HT1080 (cell line): ENCODE measurements at places on chromosomes 13 and 19. TPM values are rescaled to one million over a fixed set of nuclear protein-coding genes. Genes with fewer than 3 reads are reported as not detected.

ADPRHL1 gene
- 0.95 and 1.0 TPM in 2 replicates for total RNA-seq

- DNase-seq = no peak
These were observed 828.3 kb upstream of the MIR17HG start for GRCh38 chr13:90519157-90519556.

- no peak for DNase-seq
These were observed 297.5 kb downstream of the ENOX1 start for GRCh38 chr13:43489233-43489632.

DNA sequence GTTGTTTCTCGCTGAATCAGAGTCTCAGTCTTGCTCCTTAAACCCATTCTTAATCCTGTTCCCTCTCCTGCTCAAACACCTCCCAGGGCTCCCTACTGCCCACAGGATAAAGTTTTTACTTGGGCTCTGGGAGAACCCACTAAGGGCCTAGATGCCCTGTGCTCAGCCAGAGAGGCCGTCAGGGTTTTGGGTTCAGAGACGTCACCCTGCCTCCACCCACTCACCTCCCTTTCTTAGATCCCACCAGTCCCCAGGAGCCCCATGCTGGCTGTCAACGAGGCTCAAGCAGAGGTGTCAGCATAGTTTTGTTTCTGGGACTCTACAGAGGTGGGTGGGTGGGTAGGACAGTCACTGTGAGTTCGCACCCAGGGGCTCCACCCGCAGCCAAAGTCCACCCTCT, 15.5 kb upstream of the CYP4F2 start:
- DNase-seq = no peak

GRCh38 chr19:4089946-4090345, 23.2 kb upstream of the ZBTB7A start:
- no peak for DNase-seq

DNA sequence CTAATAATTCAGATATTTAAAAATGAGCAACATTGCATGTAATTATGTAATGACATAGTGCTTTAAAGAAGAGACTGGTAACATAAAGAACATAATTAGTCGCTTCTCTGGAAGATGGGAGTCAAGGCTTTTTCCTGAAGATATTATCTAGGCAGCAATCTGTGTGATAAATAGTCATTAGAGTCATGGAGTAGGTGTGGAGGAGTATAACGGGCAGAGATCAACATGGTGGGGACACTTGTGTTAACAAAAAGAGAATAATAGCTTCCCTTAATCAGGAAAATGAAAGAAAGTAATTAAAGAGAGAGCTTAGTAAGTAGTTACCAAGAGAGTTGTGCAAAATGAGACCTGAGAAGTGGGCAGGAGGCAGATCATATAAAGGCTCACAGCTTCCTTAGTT, 1417.1 kb upstream of the ATXN8OS start:
- DNase-seq = no peak

GRCh38 chr13:21426238-21426637, 32.9 kb downstream of the ZDHHC20 start:
- no peak for DNase-seq

DNA sequence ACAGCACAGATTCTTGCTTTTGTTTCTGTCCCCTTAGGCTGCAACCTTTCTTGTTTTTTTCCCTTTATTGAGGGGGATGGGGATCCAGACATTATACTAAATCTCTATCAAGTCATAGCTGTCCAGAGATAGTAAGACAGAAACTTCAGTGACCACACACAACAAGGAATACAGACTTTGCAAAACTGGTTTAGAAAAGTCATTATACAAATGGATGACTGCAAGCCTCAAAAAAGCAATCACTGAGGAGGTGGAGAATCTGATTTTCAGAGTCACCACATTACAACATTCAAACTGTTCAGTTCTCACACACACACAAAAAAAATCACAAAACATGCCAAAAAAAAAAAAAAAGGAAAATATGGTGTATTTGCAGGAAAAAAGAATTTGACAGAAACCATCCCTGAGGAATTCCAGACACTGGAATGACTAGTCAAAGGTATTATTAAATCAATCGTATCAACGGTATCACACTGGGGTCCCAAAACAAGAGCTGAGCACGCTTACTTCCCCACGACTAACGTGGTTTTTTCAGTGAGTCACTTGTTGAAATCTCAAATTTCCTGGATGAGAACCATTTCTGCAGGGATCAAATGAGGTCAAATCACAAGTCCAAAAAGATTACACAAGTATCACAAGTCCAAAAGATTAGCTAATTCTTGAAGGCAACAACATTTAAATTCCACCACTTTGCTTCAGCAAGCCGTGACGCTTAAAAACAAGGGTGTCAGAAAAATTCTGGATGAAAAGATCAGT, 41.2 kb downstream of the USP12 start:
- DNase-seq = peak; percentile 54

GRCh38 chr19:4577020-4577782, 17.7 kb upstream of the SEMA6B start:
- no peak for DNase-seq

- DNase-seq = no peak
These were observed 122.1 kb upstream of the GPR12 start for GRCh38 chr13:26882731-26883130.

DNA sequence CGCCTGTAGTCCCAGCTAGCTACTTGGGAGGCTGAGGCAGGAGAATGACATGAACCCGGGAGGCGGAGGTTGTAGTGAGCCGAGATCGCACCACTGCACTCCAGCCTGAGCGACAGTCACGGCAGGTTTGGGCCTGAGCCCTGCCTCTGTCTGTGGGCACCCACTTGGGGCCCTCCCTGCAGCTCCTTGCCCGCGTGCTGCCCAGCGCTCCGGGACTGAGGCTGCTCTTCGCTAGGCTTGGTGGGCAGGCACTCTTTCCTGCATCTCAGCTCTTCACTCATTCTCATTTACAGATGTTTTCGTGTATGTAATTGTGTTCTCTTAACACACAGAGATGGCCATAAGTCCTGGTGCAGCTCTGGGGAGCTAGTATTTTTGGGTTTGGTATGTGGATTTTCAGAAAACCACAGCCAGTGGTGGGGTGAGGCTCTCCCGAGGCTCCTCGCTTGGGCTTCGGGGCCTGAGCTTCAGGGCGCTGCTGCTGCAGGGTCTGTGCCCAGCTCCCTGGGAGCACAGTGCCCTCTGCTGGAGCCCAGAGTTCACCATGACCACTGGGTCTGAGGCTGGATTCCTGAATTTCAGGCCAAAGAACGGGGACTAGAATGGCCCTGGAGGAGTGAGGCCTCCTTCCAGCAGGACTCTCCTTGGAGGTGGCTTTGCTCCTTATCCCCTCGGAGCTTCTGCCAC, 15.2 kb downstream of the UPF1 start:
- DNase-seq = peak; percentile 42

DNA sequence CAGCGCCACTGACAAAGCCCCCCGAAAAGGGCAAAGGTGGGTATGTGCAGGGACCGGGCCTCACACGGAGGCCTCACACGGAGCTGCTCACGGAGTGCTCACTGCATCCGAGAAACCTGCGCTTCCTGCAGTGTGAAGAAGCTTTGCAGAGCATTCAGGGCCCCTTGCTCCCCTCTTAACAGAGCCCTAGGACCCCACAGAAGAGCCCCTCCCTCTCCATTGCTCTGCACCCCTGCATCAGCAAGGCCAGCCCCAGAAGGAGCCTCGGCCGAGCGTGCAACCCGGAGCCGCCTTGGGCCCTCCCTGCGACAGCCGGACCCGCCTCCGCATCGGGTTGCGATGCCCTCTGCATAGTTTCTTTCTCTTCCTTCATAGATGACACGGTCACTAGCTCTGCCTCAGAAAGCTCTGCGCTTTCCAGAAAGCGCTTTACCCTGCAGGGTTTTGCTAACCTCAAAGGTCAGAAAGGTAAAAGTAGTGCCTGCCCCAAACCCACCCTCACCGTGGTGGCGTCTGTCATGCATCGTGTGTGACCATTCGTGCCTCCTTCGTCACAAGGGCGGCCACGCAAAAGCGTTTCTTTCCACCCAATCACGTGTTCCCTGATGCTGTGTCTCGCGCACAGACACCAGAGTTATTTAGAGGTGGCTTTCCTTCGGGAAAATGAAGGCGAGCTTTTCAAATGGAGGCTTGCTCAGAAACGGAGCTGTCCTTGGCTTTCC, 15.7 kb upstream of the F7 start:
- DNase-seq = no peak

MIPEP gene
- 16.0 and 20.1 TPM in 2 replicates for total RNA-seq

DNA sequence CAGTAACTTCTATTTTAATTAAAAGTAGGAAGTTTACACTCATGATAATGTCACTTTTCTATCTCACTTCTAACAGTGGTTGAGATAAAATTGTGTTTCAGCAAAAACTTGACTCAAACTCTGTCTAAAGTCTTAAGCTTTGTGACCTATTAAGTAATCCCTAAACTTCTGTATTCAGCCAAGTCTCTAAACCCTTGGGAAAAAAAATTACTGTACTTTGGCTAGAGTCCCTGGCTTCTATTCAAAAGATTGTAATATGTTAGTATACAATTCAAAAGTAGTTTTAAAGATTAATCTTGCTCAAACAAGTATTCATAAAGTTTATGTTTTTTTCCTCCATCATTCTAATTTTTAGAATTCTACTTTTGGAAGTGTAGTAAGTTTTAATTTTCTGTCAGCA, 1248.8 kb downstream of the UQCRFS1 start:
- no peak for DNase-seq

DNA sequence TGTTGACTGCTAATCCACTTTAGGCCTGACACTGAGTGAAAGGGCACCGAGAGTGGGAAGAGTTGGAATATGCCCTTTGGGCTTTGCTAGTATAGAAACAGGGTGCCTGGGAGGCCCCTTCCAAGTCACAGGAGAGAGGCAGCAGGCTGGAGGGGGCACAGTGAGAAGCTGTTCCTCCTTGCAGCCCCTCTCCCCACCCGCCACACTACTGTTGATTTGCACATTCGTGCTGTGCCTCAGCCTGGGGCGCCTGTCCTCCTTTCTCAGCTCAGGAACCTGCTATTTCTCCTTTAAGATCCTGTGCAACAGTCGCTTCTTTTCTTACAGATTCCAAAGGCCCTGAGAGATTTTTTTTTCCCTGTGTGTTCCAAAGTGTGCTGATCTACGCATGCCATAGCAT, 2.8 kb upstream of the B3GLCT start:
- DNase-seq = no peak

LGALS7 gene
- total RNA-seq = not detected in 2 replicates

- no peak for DNase-seq
These were observed 99.9 kb downstream of the GNG7 start for GRCh38 chr19:2602391-2603181.

GRCh38 chr19:51735759-51736449, 12.1 kb upstream of the HAS1 start:
- DNase-seq = peak; percentile 79

GRCh38 chr13:110563463-110563774, 1.9 kb upstream of the RAB20 start:
- no peak for DNase-seq
